ENCODE measurements at places on chromosomes 2 and 18.

DNA sequence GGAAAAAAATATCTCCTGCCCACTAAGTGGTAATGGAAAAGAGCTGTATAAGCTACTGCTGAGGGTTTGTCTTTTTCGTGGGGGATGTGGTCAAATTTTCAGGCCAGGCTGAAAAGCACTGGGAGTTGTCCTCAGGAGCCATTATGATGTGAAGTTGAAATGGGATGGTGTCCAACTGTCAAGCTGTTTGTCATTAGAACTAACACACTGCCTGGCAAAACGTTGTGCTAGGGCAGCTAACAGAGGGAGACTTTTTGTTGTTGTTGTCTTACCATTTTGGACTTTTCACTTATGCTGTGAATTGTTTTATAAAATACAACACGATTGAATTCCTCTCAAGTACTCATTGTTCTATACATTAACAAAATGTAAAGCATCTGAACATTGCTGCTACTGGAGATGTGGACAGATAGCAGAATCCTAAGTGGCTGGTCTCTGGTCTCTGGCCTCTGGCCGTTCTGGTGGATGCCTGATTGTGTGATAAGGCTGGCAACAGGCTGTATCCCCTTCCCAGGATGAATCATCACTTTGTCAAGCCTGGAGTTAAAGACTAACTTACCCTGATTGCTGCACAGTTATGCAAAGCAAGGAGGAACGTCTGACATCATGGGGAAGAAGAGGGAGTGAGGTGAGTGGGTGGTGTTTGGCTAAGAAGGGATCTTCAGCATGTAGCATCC is 2.3 kb downstream of the MYO1B start:
- DNase-seq = no peak

GRCh38 chr2:112601754-112602153 is 17.3 kb downstream of the CHCHD5 start:
- no peak for DNase-seq

- DNase-seq = no peak
Observed at GRCh38 chr2:157903626-157904025, 27.5 kb upstream of the ACVR1 start.

GRCh38 chr2:136363900-136364299 is 246.0 kb upstream of the CXCR4 start:
- no peak for DNase-seq

- no peak for DNase-seq
Observed at GRCh38 chr2:147110317-147110716, 734.5 kb upstream of the ACVR2A start.

DNA sequence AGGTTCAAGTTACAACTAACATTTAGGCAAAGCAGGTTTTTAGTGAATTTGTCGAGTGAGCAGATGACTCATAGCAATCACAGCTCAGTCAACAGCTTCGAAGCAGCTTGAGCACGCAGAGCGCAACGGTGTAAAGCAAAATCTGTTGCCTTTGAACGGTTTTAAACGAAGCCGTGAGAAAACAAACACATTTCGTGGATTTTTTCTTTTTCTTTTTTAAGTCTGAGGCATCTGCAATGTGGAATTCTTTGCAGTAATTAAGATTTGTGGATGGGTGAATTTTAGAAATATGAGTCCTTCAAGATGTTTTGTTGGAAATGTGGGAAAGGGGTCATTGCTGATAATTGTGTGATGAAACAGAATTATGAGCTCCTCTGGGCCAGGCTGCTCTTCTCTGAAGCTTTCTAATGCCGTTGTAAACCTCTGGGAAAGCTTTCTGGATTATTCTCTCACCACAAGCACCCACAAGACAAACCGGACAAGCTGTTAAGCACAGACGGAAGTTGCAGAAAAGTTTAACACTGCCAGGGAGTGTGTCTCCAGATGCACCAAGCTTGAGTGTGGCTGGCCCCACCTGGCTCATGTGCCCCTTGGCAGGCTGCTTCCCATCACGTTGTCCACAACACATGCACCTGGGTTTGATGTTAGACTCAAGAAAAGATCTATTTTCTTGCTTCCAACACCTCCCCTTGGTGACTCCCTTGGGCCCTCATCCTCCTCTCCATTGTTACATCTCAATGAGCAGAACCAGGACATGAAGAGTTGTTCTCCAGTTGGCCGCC is 224.7 kb downstream of the ACKR3 start:
- DNase-seq = no peak

DNA sequence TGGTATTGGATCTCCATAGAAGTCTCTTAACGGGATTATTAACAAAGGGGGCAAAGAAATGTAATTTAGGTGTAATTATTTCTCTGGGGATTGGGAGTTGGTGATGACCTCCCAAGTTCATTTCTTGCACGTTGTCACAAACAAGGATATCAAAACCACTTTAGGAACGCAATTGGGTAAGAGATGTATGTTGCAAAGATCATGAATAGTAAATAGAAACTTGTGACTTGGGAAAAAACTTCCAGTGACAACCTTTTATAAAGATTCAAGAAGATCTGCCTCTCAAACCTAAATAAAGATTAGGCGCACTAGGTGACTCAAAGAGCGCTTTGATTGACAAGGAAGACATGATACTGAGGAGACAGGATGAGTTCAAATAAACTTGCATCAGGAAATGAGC is 127.8 kb upstream of the TRIB2 start:
- no peak for DNase-seq

DNA sequence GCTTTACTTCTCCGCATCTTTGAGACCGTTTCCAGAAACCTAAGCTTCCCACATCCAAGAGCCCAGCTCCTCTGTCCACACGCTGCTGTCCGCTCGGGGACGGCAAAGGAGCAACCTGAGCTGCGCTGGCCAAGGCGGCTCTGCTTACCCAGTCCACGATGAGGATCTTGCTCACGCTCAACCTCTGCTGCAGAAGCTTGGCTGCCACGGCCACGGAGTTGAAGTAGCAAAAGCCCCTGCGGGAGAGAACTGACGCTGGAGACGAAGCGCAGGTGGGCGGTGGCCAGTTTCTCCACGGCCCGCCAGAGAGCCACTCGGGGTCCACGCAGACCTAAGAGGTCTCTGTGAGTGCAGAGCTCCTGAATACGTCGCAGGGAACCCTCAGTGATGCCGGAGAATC is 236.1 kb downstream of the TWIST2 start:
- DNase-seq = no peak

DNA sequence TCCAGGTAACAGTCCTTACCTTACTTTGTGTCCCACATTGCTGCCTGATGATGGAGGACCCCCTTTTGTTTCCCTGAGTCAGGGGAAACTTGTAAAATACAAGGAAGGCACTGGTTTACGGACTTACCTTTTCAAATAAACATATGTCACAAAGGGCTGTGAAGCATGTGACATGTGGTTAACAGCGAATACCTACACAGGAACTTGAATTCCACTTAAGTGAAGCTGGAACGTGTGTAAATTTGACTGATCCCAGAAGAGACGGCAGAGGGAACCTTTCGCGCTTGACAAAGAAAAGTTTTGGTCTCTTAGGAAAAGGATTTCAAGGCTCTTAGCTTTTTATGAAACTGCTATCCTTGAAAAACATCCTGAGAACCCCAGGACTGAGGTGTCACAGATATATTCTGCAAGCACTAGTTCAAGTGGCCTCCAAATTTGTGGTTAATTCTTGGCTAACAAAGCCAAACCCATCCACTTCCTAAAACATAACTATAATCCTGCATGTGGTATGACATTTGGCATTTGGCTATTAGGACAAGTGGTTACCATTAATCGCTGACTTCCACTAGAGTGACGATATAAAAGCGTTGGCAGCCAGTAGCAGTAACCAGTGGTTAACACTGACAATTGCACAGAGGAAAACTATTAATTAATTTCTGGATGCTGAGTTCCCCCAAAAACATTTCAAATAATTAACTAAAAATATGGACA is 55.6 kb downstream of the ITGB6 start:
- DNase-seq = no peak

- no peak for DNase-seq
Observed at GRCh38 chr2:173922760-173923159, 42.4 kb downstream of the SP3 start.

DNA sequence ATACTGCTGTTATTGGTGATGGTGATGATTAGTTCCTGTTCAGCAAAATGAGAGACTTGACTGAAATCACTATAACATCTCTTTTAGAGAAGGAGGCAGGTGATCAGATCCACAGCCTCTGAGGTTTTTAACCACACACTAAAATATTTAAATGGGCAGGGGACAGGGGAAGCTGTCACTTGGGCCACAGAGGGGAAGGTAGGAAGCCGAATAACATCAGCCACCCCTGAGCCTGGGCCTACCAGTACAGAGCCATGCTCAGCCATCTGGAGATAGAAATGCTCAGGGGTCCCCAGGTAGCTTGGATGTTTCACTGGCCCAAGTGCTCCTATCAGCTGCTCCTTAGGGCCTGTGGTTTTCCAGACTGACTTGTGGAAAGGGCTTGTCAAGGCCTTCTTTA is 122.3 kb downstream of the MRO start:
- no peak for DNase-seq

DNA sequence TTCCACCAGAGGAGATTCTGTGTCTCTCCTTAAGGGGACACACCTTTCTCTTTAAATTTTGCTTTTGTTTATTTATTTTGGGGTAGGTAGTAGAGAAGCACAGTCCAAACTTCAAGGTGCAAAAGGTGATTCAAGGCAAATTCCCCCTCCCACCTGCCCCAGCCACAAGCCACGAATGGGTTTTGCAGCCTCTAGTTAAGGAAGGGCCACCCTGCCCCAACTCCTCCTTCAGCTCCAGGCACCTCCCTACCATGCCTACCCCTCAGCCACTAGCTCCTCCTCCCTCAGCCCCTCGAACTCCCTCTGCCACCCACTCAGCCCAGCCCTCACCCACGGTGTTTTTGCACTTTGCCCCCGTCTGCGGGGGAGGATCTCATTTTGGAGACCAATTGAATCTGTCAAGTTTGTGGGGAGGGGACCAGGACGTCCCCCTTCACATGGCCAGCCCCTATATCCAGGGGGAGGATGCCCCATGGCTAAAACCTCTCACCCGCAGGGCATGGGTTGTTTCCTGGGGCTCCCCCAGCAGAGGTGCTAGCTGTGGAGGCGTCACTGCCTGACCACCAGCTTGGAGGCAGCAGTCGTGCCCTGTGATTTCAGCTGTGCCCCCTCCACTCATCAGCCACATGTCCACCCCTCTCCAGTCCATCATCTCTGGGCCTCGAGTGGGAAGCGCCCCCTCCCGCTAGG is 4.5 kb downstream of the HAAO start:
- no peak for DNase-seq

- no peak for DNase-seq
Observed at GRCh38 chr18:48003426-48004349, 73.2 kb upstream of the SMAD2 start.

- no peak for DNase-seq
Observed at GRCh38 chr2:122203523-122203922, 448.1 kb downstream of the TSN start.

Data from hematopoietic multipotent progenitor cell treated with erythropoietin and hydrocortisone succinate and interleukin-3 and kit ligand, for 8 days (in vitro differentiated cells).